T-helper 1 cell (primary cell): ENCODE measurements at places on chromosomes 4 and X.

DNA sequence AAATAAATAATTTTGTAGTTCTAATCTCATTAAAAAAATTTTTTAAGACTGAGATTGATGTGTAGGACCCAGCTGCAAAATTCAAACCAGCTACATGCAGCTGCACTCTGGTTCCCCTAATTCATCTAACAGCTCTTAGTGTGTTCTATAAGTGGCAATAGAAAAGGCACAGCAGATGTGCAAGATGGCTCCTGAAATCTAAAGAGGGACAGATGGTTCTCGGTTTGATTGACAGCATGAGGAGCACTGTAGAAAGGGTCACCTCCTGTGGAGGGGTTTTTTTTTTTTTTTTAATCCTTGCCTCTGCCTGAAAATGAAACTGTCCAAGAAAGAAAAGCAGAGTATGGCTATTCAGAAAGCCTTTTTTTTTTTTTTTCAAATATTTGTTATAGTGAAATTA, 16.9 kb upstream of the OCIAD1 start:
- DNase-seq, result no peak

DNA sequence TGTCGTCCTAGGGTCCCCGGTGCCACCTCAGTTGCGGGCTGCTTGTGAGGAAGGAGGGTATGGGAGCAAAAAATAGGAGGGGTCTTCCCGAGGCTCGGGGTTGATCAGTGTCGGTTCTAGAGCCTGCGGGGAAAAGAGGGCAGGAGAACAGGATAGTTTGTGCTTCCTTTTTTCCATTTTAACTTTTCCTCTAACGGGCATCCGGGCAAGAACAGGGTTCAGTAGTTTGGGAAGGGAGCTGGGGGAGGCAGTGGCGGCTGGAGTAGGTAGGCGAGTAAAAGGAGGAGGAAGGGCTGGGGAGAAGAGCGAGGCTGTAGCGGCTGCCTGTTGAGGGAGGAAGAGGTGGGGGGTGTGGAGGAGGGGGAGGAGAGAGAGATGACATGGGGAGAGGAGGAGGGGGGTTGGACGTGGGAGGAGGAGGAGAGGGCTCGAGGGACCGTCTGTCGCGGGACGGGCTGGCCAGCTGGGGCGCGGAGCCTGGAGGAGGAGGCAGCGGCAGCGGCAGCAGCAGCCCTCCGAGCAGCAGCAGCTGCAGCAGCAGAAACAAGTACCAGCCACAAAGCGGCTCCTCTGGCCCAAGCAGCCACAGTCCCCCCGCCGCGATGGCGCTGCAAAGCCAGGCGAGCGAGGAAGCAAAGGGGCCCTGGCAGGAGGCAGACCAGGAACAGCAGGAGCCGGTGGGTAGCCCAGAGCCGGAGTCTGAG, at the start of gene SLC16A2:
Gene SLC16A2 (plus strand): TSS at position 458 of the 704 bp plus-strand sequence. CDS start 145 bp downstream, at position 603.
- DNase-seq, result peak; percentile 5

- no peak for DNase-seq
Measured at GRCh38 chrX:1582686-1583437, 8.5 kb upstream of the AKAP17A start.

DNA sequence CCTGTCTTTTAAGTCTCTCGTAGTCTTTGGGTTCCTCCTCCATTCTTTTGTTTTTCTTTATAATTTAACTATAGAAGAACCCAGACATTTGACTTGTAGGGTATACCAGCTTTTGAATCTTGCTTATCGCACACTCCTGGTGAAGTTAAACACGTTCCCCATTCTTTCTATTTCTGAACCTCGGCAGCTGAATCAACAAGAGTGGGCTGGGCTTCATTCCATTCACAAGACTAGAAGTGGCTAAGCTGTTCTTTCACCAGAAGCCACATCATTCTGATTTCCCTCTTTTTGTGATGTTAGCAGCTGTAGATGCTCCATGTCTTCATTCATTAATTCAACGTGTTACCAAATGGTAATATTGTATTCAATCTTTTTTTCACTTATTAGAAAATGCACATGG, 167.9 kb downstream of the CORIN start:
- no peak for DNase-seq

- no peak for DNase-seq
Measured at GRCh38 chr4:123288309-123289025, 108.1 kb upstream of the SPRY1 start.

- no peak for DNase-seq
Measured at GRCh38 chrX:19860571-19860970, 26.8 kb downstream of the SH3KBP1 start.

DNA sequence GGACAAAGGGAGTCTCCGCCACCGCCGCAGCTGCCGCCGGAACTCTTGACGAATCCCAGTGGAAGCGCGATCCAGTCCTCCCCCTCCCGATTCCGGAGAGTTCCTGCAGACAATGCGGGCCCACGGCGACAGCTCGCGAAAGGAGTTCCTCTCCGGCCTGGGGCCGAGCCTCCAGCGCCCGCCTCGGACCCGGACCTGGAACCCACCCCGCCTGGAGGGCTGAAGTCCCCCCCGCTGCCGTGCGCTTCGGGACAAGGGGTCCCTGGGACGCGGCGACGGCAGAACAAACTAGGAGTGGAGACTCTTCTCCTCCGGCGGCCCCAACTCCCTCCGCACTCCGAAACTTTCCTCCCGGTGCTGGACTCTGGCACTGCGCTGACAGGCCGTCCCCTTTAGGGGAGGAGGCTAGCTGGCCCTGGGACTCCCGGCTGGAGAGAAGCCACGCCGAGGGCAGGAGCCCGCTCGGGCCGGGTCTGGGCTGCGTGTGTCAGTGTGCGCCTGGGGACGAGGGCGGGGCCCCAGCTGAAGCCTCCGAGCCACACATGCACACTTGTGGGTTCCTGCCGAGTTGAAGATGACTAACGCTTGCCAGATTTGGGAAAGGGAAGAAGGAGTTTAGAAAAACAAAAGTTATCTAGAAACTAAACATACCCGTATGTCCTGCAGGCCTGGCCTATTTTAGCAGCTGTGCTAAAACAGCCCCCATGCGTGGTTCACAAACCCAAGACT, at the start of gene ANTXR2:
Gene ANTXR2 (minus strand): TSS at position 486 of the 729 bp plus-strand sequence. CDS start 669 bp downstream, outside the sequence.
- peak; percentile 61 for DNase-seq

- no peak for DNase-seq
Measured at GRCh38 chr4:102823897-102824296, 3.5 kb downstream of the UBE2D3 start.

GRCh38 chr4:88526221-88526815, 2.7 kb upstream of the PYURF start:
- no peak for DNase-seq

DNA sequence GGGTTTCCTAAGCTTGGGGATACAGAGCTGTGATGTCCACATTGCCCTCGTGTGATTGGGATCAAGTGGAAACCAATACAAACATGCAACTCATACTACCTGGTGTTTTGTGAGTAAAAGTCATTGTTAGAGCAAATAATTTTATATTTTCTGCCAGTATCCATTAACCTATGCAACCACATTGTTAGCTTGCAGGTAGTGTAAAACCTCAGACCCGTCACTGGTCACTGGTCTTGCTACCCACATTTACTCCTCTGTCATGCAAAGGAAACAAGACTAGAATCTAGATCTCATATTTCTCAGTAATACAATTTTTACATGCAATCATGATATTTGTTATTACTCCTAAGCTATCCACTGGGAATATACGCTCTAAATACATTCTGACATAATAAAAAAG, 324.3 kb upstream of the NDST4 start:
- no peak for DNase-seq
